MG63 (cell line): ENCODE measurements at places on chromosomes 7 and 10. TPM values are rescaled to one million over a fixed set of nuclear protein-coding genes. Genes with fewer than 3 reads are reported as not detected.

The GNG11 gene
- 6.3 and 7.1 TPM in 2 replicates for total RNA-seq

The HSPA14 gene
- total RNA-seq: 30.5 and 54.1 TPM in 2 replicates

The RNF148 gene
- not detected in 2 replicates for total RNA-seq

The LMOD2 gene
- not detected in 2 replicates for total RNA-seq

The DPP6 gene
- not detected in 2 replicates for total RNA-seq

The GIMAP1 gene
- total RNA-seq: not detected in 2 replicates

The TAS2R3 gene
- total RNA-seq: not detected in 2 replicates

The INHBA gene
- 0.07 and 0.56 TPM in 2 replicates for total RNA-seq

The OR9A2 gene
- total RNA-seq: not detected in 2 replicates

The ZNF365 gene
- total RNA-seq: 0.89 and 1.5 TPM in 2 replicates

The PRKCQ gene
- total RNA-seq: 0.05 and 0.16 TPM in 2 replicates

The CCDC146 gene
- total RNA-seq: 0.07 TPM in 1 of 2 replicates, not detected in the other

DNA sequence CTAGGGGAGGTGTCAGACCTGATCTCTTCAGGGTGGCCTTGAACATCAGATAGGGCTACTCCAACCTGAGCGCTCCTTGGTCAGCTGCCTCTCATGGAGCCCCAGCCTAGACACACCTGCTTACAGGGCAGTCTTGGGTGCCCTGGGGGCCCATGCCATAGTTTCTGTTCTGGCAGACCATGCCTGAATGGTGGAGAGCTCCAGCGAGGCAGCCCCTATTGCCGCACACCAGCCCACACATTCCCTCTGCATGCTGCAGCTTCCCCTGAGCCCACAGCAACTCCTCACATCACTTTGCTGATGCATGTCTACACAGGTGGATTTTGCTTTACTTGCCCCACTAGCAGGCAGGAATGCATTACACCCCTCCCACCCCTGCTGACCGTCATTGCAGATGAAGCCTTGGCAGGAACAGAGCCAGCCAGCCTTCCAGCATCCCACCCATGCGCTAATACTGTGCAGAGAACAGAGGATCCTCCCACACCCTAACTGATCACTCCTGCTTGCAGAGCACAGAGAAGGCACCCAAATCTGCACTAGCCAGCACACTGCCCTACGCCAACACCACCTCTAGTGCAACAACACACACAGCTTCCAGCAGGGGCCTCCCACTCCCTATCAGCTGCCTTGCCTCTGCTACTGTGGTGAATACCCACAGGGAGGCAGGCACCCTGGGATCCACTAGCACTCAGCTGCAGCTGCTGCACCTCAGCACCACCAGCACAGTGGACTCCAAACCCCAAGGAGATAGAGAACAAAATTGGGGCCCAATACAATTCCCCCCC, 43.0 kb upstream of the GRM3 start:
- DNase-seq: no peak

- no peak for DNase-seq
These were observed 313.0 kb upstream of the GLI3 start for GRCh38 chr7:42549866-42550485.

- DNase-seq: no peak
These were observed 19.6 kb downstream of the ASAH2 start for GRCh38 chr10:50231515-50232260.

DNA sequence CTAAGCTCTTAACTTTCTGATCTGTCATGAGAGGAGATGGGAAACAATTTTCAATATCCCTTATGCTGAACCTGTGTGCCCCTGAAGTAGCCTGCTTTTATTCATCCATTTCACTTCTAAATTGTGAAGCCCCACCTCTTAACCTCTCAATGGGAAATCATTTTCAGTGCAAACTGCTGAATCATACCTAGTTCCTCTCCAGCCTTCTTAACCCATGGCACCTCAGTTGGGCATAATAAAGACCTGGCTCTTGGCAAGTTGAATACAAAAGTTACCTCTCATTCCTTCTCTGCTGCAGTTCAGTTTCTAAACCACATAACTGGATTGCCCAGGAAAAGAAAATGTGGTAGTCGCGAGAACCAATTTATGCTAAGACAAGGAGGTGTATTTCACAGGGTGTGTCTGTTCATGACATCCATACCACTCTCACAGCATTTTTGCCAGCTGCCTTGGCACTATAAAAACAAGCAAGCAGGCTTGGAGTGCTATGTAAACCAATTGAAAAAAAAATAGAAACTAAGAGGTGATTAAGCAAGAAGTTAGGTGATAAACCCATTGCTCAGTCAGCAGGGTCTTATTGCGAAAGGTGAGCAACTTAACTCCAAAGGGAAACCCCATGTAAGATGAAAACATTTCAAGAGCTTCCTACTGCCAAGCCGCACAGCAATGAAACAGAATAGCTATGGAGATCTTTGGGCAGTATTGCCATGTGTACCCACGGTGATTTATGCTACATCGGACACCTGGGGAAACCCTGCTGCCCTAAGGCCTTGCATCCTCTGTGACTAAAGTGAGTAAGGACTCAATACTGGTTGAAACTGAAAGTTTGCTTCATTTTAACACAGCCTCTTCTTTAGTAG, 57.0 kb upstream of the DKK1 start:
- peak; percentile 21 for DNase-seq

DNA sequence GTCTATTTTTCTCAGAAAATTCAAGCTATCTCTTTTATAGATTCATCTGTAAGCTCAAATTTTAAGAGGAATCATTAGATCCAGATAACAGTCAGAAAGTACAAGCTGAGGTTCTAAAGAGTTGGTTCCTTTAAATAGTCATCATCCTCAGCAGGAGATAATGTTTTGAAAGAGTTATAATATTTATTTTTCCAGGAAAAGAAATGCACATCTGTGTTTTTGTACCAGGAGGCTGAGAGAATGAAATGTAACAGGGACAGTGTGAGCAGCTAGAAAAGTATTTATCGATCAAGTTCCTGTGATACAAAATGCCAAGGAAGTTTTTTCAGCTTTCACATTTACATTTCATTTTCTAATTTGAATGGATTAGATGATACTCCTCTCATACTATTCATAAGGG, 120.2 kb upstream of the LRRTM3 start:
- no peak for DNase-seq

- DNase-seq: no peak
These were observed 155.8 kb downstream of the MALRD1 start for GRCh38 chr10:19204246-19204917.

- no peak for DNase-seq
These were observed 101.1 kb upstream of the BMPER start for GRCh38 chr7:33804140-33804660.

DNA sequence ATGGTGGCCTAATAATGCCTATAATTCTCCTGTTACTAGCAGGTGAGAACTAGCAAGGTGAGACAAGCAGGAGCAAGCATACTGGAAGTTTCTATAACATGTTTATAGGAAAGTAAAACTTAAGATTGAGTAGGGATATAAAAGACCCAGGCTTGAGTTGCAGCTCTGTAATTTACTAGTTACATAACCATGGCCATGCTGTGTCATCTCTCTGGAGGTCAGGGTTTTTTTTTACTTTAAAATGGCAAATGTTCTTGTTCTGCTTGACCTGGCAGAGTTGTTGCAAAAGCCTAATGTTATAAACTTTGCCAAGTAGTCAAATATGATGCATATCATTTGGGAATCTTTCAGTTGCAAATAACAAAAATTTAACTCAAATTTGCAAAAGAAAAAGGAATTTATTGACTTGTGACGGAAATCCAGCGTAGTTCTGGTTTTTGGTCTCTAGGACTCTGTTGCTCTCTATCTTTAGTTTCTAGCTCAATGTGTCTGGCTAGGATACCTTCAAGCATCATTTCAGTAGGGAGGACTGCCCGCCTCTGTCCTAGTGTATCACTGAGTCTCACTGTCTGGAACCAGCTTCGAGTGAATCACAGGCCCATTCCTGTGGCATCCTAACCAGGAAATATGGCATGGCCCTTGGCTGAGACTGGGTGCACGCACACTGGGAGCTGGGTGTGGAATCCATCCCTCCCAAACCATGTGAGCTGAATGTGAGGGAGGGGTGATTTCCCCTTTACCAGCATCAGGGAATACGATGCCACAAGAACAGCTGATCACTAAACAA, 67.9 kb downstream of the ADAM22 start:
- DNase-seq: no peak

GRCh38 chr10:49144058-49144720, 10.4 kb upstream of the FAM170B start:
- no peak for DNase-seq

DNA sequence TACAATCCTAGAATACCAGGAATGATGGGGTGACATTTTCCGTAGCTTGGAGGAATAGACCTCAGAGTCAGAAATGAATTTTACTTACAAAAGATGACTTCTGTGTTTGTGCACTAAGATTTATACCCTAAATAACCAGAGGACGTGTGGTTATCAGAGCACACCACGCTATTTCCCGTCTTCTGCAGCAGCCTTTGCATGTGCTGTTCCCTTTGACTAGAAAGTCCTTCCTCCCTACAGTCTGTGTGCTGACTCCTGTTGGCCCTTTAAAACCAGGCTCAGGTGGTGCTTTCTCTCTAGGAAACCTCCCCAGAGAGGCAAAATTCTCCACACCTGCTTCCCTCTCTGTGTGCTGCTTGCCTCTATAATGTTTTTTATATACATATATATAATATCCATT, 73.3 kb upstream of the SMNDC1 start:
- no peak for DNase-seq

DNA sequence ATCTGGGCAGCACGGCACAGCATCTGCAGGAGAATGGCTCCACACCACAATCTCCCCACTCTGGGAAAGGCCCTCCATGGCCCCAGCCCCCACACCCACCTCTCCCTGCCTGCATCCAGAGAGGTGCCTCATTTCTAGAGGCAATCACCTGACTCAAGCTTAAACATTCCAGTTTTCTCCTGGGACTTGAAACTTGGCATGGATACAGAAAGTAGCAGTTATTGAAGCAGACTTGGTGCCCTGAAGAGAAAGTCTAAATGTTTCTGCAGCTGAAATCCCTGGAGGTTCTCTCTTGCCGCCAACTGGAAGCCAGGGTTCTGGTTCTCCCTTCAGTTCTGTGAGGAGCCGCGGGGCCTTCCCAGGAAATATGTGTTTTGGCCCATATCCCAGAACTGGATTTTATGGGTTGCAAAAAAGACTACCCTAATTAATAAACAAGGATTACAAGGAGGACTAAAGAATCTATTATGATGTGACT, 122.8 kb downstream of the SKIDA1 start:
- peak; percentile 8 for DNase-seq

DNA sequence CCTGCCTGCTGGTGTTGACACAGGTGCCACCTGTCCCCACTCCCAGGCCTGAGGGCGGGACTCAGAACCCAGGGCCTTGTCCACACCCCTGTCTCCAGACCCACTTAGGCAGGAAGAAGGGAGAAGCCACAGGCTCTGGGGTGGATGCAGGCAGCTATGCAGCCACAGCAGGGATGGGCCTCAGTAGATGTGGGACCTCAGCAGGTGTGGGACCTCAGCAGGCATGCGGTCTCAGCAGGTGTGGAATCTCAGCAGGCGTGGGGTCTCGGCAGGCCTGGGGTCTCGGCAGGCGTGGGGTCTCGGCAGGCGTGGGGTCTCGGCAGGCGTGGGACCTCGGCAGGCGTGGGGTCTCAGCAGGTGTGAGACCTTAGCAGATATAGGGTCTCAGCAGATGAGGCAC, 118.0 kb upstream of the PITRM1 start:
- no peak for DNase-seq

DNA sequence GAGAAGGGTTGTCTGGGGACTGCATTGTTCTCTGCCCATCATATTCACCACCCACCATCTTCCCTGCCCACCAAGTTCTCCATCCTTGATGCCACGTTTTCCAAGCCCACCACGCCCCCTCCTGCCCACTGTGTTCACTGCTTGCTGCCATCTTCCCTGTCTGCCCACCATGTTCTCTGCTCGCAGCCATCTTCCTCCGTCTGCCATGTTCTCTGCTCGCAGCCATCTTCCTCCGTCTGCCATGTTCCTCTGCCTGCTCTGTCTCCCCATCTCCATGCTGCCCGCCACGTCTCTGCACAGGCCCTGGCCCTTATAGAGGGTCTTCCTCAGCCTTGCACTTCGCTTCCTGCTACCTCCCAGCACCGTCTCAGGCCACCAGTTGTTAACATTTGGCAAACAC, 30.0 kb upstream of the ZNF32 start:
- DNase-seq: no peak

GRCh38 chr10:103800789-103801540, 54.4 kb downstream of the SH3PXD2A start:
- DNase-seq: no peak

DNA sequence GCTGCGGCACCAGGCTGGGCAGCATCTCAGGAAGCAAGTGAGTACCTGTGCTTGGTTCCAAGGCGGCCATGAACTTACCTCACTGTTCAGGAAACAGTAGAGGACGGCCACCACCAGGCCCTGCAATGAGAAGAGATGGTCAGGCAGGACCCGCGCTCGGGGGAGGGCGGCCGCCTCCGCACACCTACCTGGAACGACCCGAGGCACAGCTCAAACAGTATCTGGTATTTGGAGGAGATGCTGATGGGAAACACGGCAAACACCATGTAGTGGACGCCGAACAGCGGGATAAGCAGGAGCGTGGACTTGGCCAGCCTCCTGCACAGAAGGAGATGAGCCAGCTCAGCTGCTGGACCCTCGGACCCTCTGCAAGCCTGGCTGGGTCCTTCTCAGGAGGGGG, 112.9 kb downstream of the VIPR2 start:
- no peak for DNase-seq

DNA sequence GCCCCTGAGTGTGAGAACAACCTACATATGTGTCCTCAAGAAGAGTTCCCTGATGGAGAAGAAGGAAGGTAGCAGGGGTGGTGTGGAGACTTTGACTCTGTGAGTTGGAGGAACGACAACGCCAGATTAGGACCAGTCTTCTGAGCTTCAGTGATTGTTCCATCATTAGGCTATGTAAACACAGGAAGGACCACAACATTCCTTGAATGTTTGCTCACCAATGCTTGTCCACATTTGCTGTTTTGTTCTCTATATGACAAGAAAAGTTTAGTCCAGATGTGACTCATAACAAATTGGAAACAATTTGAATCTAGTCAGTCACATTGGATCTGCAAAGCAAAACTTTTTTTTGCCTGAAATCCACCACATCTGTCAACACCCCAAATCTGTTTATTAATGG, 62.7 kb downstream of the ENTPD1 start:
- peak; percentile 46 for DNase-seq

DNA sequence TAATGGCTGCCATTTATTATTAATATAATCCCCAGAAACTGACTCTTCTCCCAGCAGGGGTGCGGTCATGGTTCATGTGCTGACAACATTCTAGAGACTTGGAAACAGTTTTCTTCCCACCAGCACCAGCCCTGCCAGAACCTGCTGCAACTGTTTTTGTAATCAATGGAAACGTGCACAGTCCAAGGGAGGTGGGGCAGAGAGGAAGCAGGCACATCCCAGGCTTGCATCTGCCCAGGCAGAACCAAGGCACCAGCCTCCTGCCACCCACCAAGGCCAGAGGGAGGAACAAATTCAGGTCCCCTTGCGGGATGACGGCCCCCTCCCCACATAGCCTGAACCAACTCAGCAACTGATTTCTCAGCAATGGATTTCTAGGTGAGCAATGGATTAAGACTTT, 119.0 kb downstream of the OAT start:
- no peak for DNase-seq

GRCh38 chr7:17506095-17506494, 207.6 kb downstream of the AHR start:
- DNase-seq: no peak

GRCh38 chr7:101953248-101953819, 135.9 kb downstream of the CUX1 start:
- peak; percentile 40 for DNase-seq
